ENCODE measurements at places on chromosomes 7 and 10.
A peak's percentile ranks its signal among the peaks of the same experiment; 100 is the strongest.

DNA sequence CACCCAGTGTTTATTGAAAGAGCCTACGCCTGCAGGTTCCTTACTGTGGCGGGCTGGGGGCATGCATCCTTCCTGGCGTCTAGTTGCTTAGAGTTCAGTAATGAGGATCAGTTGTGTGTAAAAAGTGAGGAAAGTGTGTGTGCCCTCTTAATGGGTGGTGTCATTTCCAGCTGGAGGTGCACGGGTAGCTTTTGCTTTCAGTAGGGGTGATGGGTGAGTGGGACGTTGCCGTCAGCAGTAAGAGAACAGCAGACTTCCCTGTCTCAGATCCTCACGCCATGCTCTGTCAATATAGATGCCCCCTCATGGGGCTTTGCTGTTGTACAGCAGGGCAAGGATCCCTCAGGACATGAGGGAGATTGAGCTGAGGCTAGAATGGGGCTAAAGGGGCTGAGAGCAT, 352.6 kb upstream of the GALNT17 start:
- no peak for DNase-seq

DNA sequence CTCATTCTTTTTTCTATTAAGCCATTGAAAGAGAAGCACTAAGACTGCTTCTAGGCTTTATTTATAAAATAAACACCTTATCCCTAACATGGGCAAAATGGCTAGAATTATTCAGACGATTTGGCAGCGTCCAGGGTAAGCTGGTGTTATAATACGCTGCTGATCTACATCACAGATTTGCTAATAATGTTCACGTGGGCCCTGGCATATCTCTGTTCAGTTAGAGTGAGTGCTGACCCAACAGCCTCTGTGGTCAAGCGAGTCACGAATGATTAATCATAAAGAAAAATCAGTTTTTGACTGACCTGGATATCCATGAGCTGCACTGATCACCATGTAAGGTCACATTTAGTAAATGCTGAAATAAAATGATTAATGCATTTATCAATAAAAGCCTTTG, 28.4 kb upstream of the CBLL1 start:
- DNase-seq, result no peak

GRCh38 chr10:89646889-89647657, 2.0 kb upstream of the PANK1 start:
- DNase-seq, result no peak

GRCh38 chr7:75953431-75953830, 38.5 kb downstream of the POR start:
- no peak for DNase-seq

GRCh38 chr10:19968745-19969144, 152.5 kb downstream of the PLXDC2 start:
- no peak for DNase-seq

- DNase-seq, result peak; percentile 69
Measured at GRCh38 chr7:129188372-129188891, at the start of gene SMO. TSS of gene SMO (plus strand) at chr7:129188633. CDS start at chr7:129189152, 519 bp downstream.

DNA sequence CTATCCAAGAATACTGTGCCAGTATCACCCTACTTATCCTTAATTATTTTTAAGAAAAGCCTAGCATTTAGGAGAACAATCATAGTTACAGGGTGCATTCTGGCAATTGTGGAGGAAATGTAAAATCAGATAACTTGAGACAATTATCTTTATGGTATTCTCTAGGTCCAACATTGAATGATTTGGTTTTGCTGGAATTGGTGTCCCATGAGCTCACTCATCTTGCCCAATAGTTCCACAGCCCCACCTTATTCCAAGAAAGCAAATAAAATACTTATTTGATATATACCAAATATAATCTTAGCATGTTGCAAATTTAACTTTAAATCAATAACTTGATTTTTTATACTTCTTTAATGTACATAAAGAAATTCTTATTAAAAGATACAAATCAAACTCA, 65.3 kb downstream of the DGKB start:
- no peak for DNase-seq

DNA sequence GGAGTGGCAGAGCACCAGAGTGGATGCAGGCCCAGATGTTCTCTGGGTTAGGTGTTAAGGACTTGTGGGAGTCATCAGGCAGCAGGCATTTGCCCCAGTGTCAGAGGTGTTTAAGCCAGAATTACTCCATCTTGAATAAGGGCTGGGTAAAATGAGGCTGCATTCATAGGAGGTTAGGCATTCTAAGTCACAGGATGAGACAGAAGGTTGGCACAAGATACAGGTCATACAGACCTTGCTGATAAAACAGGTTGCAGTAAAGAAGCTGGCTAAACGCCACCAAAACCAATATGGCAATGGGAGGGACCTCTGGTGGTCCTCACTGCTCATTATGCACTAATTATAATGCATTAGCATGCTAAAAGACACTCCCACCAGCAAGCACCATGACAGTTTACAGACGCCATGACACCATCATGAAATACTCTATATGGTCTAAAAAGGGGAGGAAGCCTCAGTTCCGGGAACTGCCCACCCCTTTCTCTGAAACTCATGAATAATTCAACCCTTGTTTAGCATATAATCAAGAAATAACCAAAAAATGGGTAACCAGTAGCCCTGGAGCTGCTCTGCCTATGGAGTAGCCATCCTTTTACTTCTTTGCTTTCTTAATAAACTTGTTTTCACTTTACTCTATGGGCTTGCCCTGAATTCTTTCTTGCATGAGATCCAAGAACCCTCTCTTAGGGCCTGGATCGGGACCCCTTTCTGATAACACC, 882 bp upstream of the LRRC61 start:
- no peak for DNase-seq

- no peak for DNase-seq
Measured at GRCh38 chr7:78007231-78007630, 208.7 kb downstream of the PHTF2 start.

- no peak for DNase-seq
Measured at GRCh38 chr10:64275001-64275400, 753.8 kb downstream of the REEP3 start.

GRCh38 chr7:24899161-24899560, 80.8 kb downstream of the OSBPL3 start:
- no peak for DNase-seq

DNA sequence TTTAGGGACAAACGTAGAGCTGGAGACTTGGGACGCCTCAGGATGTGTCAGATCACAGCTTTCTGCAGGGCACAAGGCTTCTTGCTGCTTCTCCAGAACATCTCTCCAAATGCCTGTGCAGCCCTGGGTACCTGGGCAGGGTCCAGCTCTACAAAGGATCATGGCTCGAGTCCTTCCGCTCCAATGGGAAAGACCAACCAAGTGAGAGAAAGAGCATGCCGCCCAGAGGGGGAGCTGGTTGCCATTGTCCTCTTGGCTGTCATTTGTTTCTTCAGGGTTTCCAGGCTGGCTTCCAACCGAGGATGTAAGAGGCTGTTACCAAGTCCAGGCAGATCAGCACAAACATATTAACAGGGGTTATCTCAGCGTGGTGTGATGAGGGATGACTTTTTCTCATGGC, 5.6 kb upstream of the LEP start:
- DNase-seq, result no peak

- no peak for DNase-seq
Measured at GRCh38 chr10:48536916-48537890, 67.7 kb downstream of the ARHGAP22 start.

DNA sequence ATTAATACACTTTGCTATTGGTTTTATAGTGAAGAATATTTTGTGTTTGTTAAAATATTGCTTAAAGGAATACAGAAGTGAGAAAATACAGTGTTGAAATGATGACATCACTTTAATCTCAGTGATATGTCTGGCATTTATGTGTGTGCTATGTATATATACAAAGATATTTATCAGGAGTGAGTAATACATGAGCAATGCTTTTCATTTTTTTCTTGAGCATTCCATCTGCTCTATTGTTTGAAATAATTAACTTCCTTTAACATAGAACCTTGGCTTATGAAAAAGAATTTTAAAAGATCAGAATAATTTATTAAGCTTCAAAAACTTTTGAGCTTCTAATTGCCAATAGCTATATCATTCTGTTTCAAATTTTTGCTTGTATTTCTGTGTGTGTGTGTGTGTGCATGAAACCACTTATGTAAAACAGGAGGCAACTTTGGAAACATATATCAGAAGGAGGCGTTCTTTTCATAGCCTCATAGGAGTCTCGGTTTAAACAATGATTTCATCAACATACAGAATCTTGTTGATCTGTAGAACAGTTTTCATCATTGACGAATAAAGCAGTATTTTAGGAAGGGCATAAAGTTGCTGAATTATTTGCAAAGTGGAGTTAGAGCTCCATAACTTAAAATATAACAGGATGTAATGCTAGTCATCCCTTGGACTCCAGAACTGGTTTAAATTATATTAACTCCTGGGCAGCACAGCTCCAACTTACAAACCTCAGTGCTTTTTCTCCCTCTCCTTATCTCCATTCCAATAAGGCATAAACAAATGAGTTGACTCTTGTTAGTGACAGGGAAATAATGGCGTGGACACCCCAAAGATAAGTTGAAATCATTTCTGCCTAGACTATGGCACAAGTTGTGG, 228.4 kb upstream of the DGKB start:
- DNase-seq, result no peak

DNA sequence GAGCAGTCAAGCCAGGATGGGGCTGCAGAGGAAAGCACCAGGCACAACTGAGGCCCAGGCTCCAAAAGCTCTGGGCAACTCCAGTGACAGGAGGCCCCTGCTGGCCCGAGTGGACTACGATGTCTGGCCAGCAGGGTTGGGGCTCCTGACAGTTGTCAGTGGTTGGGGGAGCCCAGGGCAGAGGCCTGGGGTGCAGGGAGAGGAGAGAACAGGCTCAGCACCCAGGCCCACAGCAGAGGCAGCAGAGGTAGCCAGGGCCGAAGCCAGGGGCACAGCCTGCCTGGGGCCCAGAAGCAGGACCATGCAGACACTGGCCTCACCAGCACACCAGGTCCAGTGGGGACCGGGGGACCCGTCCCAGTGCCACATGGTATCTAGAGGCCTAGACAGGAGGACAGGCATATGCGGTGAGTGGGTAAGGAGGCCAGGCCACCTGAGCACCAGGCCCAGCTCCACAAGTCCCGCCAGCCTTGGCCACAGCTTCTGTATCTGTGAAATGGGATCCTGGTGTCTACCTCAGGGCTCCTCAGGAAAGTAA, 46.0 kb upstream of the LRRC18 start:
- no peak for DNase-seq

DNA sequence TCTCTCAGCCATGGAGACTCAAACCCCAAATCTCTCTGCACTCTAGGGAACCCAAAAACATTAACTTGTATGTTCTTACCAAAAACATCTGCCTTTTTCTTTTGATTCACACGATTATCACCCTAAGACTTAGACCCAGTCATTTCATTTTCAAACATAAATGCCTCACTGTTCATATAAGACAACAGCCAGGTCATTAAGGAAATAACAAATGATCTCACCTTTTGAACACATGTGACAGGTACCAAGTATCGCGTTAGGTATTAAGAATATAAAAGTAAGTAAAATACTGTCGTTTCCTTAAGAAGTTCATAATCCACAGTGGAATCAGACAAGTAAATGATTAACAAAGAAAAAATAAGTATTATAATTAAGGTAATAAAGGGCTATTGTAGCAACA, 8.8 kb downstream of the TM9SF3 start:
- DNase-seq, result no peak

GRCh38 chr10:44963772-44964633, 4.4 kb downstream of the RASSF4 start:
- DNase-seq, result no peak

DNA sequence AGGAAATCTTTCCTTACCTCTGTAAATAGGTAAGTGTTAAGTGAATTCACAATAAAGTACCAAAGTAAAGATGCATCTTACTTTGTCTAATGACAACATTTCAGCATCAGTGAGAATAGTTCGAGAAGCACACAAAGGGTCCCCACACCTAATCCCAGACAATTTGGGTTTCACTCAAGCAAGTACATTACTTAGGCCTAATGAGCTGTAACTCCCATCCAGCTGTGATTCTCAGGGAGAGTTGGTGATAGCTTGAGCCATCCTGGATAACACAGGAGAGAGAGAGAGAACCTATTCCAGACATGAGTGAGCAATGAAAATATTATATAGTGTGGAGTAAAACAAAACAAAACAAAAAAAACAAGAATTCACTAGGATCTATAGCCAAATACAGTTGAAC, 149.1 kb upstream of the NRG3 start:
- DNase-seq, result no peak

- DNase-seq, result no peak
Measured at GRCh38 chr10:451021-451471, 238.4 kb downstream of the DIP2C start.

DNA sequence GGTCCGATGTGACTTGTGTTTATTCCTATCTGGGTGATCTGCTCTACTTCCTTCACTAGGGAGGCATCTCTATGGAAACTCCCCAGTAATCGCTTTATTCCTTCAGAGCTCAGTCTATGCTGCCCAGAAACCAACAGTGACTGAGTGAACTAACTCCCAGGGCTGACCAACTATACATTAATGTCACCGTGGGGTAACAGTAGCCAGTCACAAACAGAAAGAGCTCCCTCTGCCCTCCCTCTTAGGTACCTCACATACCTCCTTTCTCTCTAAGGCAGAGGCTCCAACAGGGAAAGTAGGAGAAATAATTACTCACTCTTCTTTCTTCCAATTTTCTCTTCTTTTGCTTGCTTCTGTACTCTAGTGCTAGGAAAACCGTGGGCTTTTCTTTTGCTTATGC, 855.0 kb downstream of the REEP3 start:
- DNase-seq, result peak; percentile 11

DNA sequence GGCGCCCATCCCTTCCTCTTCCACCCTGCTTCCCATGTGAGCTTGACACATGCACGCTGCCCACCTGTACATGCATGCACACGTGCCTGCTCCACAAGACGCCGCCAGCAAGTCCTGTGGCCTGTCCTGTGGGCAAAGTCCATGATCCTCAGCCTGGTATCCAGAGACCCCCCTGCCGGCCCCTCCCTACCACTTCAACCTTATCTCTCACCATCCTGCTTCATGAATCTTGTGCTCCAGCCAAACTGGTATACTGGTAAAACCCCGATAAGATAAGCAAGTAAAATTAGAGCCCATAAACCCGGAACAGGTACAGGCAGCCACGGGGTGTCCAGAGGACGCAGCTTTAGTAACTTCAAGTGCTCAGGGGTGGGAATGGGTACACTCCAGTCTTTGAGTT, 11.8 kb upstream of the TBXAS1 start:
- no peak for DNase-seq

- no peak for DNase-seq
Measured at GRCh38 chr7:130986261-130986690, 252.3 kb upstream of the KLF14 start.

GRCh38 chr10:6721480-6721879, 141.4 kb upstream of the PRKCQ start:
- DNase-seq, result no peak

DNA sequence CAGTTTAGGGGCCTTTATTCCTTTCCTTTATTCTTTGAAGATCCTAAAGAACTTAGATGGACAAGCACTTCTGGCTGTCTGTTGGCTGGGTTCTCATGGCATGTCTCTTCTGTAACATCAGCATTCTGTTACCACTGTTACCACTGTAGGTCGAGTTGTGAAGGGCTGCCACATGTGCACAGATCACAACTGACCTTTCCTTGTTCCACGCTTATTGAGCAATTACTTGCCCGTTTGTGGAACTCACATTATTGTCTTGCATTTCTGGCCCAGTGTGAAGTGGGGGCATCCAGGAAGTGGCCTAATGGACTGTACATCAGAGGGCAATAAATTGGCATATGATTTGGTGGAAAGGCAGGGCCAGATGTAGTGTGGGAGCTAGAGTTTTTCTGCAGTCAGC, 23.7 kb downstream of the GBF1 start:
- DNase-seq, result no peak

Data from HEK293T (cell line).